ENCODE measurements at places on chromosomes 7 and 10. TPM values are rescaled to one million over a fixed set of nuclear protein-coding genes. Genes with fewer than 3 reads are reported as not detected.
A peak's percentile ranks its signal among the peaks of the same experiment; 100 is the strongest.

GRCh38 chr7:17369691-17370426 is 71.4 kb downstream of the AHR start:
- no peaks in the 10 kb centered on the region for H3K36me3 ChIP-seq
- no peaks in the 10 kb centered on the region for H3K27me3 ChIP-seq
- no peak overlapping the region for H3K4me3 ChIP-seq

- no peaks in the 10 kb centered on the region for H3K4me1 ChIP-seq
- DNase-seq, result no peak
- no peaks in the 10 kb centered on the region for H3K27me3 ChIP-seq
- no peak overlapping the region for H3K27ac ChIP-seq
These were observed 519.8 kb downstream of the XPNPEP1 start for GRCh38 chr10:109403551-109403950.

DNA sequence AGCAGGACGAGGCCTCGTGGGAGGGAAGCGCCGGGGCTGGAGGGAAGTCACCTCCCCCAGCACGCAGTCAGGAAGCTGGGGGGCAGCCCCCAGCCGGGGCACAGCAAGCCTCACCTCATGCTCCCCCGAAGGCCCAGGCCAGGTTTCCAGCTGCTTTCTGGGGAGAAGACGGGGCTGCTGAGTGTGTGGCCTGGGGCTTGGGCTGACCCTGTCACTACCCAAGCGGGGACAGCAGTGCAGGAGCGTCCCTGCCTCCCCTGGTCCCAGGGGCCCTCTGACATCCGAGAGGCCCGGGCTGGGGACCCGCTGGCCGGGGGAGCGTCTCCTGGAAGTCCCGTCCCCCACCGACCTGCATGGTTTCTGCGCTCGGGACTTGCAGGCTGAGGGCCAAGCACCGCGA is 19.7 kb upstream of the NKX6-2 start:
- no peaks in the 10 kb centered on the region for H3K36me3 ChIP-seq
- no peaks in the 10 kb centered on the region for H3K4me1 ChIP-seq
- no peaks in the 10 kb centered on the region for H3K27me3 ChIP-seq
- no peak overlapping the region for H3K27ac ChIP-seq

DNA sequence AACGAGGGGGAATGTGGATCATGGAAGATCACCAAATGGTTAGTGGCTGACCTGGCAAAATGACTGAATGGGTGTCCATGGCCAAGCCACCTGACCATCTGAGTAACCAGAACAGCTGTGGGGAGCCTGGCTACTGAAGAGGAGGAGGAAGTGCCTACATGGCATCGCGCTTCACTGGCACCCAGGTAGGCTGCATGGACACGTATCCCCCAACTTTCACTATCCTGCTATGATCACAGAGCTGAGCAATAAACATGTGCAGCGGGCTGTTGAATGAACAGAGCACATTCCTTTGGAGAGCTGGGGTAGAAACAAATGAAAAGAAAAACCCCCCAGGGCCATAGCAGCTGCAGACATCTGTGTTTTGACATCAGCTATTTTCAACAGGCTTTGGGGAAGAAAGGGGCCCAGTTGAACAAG is 6.5 kb downstream of the AKR1B1 start:
- no peak for DNase-seq
- no peak overlapping the region for H3K4me3 ChIP-seq
- H3K4me1 ChIP-seq, result peaks cover 29% of the 10 kb centered on the region
- no peak overlapping the region for H3K27ac ChIP-seq
- no peaks in the 10 kb centered on the region for H3K27me3 ChIP-seq

DNA sequence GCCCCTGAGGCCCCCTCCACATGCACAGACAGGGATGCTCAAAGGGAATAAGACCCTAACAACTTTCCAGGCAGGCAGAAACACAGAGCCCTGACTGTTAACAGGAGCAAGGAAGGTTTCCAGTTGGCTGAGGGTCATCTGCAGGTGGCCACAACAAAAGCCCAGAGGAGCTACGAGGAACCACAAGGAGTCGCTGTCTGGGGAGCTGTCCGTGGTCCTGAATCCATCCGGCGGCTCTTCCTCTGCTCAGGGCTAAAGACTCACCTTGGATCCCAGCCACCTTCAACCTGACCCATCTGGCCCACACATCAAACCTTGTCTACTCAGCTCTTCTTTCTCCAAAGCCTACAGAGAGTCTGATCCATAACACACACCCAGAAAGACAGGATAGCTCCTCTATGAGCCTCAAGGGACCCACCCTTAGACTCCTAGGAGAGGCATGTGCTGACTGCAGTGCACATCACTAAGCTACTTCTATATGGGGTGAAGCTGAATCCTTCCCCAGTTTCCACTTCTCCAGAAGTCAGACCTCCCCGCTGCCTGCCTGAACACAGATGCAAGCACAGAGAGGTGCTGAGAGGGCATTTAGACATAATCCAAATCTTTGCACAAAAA is 104.0 kb downstream of the SLIT1 start:
- peaks cover 24% of the 10 kb centered on the region for H3K27me3 ChIP-seq
- peak; percentile 64 for DNase-seq

DNA sequence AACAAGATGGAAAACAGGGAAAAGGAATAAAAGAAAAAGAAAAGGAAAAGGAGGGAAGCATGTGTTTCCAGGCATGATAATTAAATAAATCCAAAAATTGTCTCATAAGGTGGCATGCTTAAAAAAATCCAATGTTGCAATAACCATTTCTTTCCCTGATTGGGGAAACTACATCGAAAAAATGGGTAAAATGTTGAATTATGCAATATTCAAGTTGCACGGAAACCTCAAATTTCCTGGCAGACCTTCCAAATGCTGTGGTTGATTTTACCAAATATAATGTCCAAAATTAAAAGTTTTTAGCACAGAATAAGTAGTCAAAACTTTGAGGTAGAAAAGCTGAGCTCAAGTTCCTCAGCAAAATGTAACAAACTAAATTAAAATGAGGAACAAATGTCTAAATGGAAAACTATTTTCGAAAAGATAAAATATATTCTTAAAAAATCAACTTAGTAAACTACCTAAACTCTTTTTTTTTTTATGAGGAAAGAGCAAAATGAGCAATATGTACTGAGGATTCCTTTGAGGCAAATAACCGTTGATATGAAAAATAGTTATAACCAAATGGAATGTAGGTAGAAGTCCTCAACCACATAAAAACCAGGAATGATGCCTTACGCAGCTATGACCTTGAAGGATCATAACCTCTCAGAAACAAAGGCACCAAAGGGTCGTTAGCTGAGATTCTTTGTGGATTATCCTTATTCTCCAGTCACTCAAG is 52.6 kb downstream of the MACC1 start:
- H3K4me1 ChIP-seq, result no peaks in the 10 kb centered on the region
- H3K36me3 ChIP-seq, result no peaks in the 10 kb centered on the region
- H3K27me3 ChIP-seq, result no peaks in the 10 kb centered on the region
- no peak overlapping the region for H3K4me3 ChIP-seq
- DNase-seq, result no peak

- no peaks in the 10 kb centered on the region for H3K36me3 ChIP-seq
- H3K4me1 ChIP-seq, result no peaks in the 10 kb centered on the region
- H3K4me3 ChIP-seq, result no peak overlapping the region
- no peak overlapping the region for H3K27ac ChIP-seq
These were observed 373.2 kb downstream of the PLXNA4 start for GRCh38 chr7:132203021-132203420.

- H3K4me1 ChIP-seq, result peaks cover 19% of the 10 kb centered on the region
- H3K36me3 ChIP-seq, result peaks cover 13% of the 10 kb centered on the region
- no peaks in the 10 kb centered on the region for H3K27me3 ChIP-seq
- DNase-seq, result no peak
- no peak overlapping the region for H3K27ac ChIP-seq
- H3K4me3 ChIP-seq, result no peak overlapping the region
These were observed 64.5 kb upstream of the MRLN start for GRCh38 chr10:59817773-59818172.

DNA sequence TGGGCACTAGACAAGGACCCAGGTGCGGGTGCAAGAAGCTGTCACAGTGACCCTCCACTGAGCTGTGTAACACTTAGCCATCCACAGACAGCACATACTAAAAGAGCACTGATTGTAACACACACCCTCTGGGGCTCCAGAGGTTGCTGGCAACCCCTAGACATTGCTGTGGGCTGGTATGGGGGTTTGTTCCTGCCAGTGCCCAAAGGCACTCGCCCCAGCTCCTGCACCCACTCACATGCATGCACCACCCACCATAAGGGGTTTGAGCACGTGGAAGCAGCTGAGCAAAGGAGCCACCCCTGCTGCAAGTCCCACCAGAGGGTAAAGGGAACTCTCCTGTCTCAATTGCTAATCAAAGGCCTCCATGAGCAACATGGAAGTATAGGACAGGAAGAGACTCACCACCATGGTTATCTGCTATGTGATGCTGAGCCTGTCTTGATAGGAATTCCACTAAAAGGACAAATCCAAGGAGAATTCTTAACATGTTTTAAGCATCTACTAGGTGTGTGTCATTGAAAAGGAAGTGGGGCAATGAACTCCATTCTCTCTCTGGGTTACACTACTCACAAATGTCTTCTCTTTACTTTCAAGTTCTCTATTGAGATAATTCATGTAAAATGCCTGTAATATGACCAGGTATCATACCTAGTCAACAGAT is 103.1 kb downstream of the GFRA1 start:
- no peak overlapping the region for H3K27ac ChIP-seq
- no peak for DNase-seq
- no peaks in the 10 kb centered on the region for H3K27me3 ChIP-seq
- H3K4me1 ChIP-seq, result no peaks in the 10 kb centered on the region
- no peaks in the 10 kb centered on the region for H3K36me3 ChIP-seq

DNA sequence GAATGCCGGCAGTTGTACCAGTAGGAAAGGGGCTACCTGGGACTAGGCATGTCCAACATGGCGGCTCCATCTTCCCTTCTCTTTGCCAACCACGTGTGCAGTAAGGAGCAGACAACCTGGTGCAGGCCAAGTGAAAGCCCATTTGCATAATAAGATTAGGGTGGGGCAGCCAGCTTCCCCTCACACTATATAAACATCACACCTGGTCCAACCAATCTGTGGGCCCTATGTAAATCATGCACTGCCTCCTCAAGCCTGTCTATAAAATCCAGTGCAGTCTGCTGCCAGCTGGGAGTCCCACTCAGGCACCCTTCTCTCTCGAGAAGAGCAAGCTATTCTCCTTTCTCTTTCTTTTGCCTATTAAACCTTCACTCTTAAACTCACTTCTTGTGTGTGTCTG is 429.3 kb downstream of the CALN1 start:
- no peak overlapping the region for H3K27ac ChIP-seq
- H3K36me3 ChIP-seq, result no peaks in the 10 kb centered on the region
- DNase-seq, result no peak
- H3K4me3 ChIP-seq, result no peak overlapping the region
- no peaks in the 10 kb centered on the region for H3K27me3 ChIP-seq

DNA sequence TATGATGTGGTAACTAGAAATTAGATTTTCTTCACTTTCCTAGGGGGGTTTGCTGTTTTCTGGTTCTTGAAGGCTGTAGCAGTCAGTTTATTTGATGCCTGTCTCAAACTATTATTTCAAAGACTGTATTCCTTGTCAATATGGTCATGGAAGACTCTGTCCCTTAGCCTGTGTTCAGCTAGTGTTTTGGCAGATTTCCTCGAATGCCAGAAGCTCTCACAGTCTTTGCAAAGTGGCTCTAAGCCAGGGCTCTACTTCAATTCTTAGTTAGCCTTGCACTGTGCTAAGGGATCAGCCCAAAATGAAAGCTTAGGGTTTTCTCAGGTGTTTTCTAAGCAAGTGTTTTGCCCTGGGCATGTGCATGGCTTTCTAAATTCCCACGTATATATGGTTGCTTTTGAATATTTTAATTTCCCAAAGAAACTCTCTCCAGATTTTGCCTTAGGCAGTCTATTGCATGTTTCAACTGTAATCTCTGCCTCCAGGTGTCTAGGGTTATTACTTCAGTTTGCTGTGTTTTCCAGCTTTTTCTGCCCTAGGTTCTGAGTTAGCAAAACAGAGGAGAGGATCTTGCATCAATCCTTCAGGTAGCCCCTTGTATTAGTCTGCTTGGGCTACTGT is 7.2 kb upstream of the C1GALT1 start:
- H3K4me3 ChIP-seq, result no peak overlapping the region
- peaks cover 47% of the 10 kb centered on the region for H3K36me3 ChIP-seq
- H3K4me1 ChIP-seq, result peaks cover 6% of the 10 kb centered on the region
- no peak for DNase-seq

GRCh38 chr7:81630600-81630999 is 139.2 kb downstream of the HGF start:
- no peaks in the 10 kb centered on the region for H3K36me3 ChIP-seq
- no peak for DNase-seq
- no peak overlapping the region for H3K27ac ChIP-seq
- H3K27me3 ChIP-seq, result no peaks in the 10 kb centered on the region
- no peak overlapping the region for H3K4me3 ChIP-seq
- no peaks in the 10 kb centered on the region for H3K4me1 ChIP-seq

GRCh38 chr10:24494777-24495176 is 228.9 kb downstream of the ARHGAP21 start:
- no peaks in the 10 kb centered on the region for H3K36me3 ChIP-seq
- H3K4me3 ChIP-seq, result no peak overlapping the region
- no peaks in the 10 kb centered on the region for H3K4me1 ChIP-seq
- no peak overlapping the region for H3K27ac ChIP-seq

GRCh38 chr10:6053816-6054631 is 8.1 kb downstream of the IL2RA start:
- peak; percentile 37 for DNase-seq
- H3K27ac ChIP-seq, result peak overlapping the region; percentile 97
- no peaks in the 10 kb centered on the region for H3K27me3 ChIP-seq
- H3K36me3 ChIP-seq, result peaks cover 88% of the 10 kb centered on the region
- peak overlapping the region; percentile 70 for H3K4me3 ChIP-seq

GRCh38 chr10:104767745-104768144 is 126.7 kb downstream of the SORCS3 start:
- no peaks in the 10 kb centered on the region for H3K27me3 ChIP-seq
- H3K4me1 ChIP-seq, result no peaks in the 10 kb centered on the region
- H3K36me3 ChIP-seq, result no peaks in the 10 kb centered on the region
- DNase-seq, result no peak

DNA sequence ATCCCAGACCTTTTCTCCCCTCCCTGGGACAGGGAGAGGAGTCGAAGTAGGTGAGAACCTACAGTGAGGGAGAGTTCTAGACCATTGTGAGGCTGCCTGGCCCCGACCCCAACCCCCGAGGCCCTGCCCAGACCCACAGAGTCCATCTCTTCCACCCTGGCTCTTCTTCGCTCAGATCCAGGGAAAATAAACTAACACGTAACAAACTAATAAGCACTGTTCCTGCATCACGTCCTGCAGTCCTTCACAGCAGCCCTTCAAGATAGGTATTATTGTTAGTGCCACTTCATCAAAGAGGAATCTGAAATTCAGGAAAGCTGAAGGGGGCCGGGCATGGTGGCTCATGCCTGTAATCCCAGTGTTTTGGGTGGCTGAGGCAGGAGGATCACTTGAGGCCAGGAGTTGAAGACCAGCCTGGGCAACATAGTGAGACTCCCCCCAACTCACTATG is at the start of gene SPACDR:
TSS of gene SPACDR (minus strand) at position 51 of the 451 bp plus-strand sequence. CDS start 235 bp downstream, outside the sequence.
- DNase-seq, result no peak
- H3K4me1 ChIP-seq, result peaks cover 4% of the 10 kb centered on the region
- H3K36me3 ChIP-seq, result peaks cover 34% of the 10 kb centered on the region
- H3K4me3 ChIP-seq, result no peak within 1 kb of the TSS
- no peaks in the 10 kb centered on the region for H3K27me3 ChIP-seq
- H3K27ac ChIP-seq, result no peak within 1 kb of the TSS

GRCh38 chr7:55827577-55827976 is 35.0 kb downstream of the SEPTIN14 start:
- no peaks in the 10 kb centered on the region for H3K4me1 ChIP-seq
- H3K36me3 ChIP-seq, result no peaks in the 10 kb centered on the region
- H3K27ac ChIP-seq, result no peak overlapping the region
- no peaks in the 10 kb centered on the region for H3K27me3 ChIP-seq
- H3K4me3 ChIP-seq, result no peak overlapping the region

Gene TRIM50
- total RNA-seq, result not detected

Gene TCF7L2
- 0.76 TPM for total RNA-seq

Gene CCDC3
- total RNA-seq, result 0.18 TPM

Gene COBL
- not detected for total RNA-seq

Gene VDAC2
- total RNA-seq, result 133 TPM

Gene CALN1
- total RNA-seq, result not detected

Gene SYT15
- total RNA-seq, result 0.95 TPM

Gene CYP3A5
- not detected for total RNA-seq

Gene CHCHD1
- 34.6 TPM for total RNA-seq

Gene TLX1
- total RNA-seq, result not detected

Gene SPDYE9
- not detected for total RNA-seq
